Renal cortical epithelial cell (primary cell): ENCODE measurements at places on chromosomes 1 and 21. TPM values are rescaled to one million over a fixed set of nuclear protein-coding genes. Genes with fewer than 3 reads are reported as not detected.
A peak's percentile ranks its signal among the peaks of the same experiment; 100 is the strongest.

SMIM1 gene
- total RNA-seq, result 4.8 TPM in 1 of 2 replicates, not detected in the other

MCOLN2 gene
- 0.89 and 1.9 TPM in 2 replicates for total RNA-seq

LRRC7 gene
- total RNA-seq, result 0.05 TPM in 1 of 2 replicates, not detected in the other

LUZP1 gene
- total RNA-seq, result 30.7 and 65.1 TPM in 2 replicates

COL16A1 gene
- total RNA-seq, result 14.5 and 14.8 TPM in 2 replicates

UROD gene
- total RNA-seq, result 81.5 and 156 TPM in 2 replicates

DNA sequence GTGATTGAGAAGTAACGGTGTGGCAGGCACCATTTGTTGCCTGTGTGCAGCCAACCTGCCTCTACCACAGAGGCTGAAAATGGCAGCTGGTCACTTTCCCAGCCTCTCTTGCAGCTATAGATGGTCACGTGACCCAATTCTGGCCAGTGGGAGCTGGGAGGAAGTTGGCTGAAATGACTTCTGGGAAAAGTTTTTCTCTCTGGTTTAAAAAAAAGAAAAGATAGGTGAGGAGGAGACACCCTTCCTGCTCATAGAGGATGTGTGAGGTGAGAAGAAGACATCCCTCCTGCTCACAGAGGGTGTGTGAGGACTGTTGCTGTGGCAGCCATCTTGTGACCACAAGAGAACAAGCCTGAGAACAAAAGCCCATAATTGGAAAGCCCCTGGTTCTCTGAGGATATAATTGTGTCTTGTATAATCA, 122.8 kb downstream of the SYF2 start:
- no peak for DNase-seq

DNA sequence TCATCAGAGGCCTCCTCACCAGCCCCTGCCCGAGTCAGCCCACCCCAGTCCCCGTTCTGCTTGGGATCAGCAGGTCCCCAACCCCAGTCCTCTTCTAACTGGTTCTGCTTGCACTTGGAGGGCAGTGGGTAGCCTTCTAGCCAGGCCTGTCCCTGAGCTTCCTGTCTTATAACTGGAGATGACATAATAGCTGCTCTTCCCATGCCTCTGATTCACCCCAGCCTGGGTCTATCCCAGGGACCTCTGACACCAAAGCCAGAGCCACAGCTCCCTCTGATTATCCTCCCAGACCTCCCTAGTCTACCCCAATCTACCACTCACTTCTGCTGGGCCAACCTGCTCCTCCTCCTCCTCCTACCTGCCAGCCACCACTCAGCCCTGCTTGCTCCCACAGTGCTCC, 31.4 kb downstream of the IQGAP3 start:
- DNase-seq, result peak; percentile 7

DNA sequence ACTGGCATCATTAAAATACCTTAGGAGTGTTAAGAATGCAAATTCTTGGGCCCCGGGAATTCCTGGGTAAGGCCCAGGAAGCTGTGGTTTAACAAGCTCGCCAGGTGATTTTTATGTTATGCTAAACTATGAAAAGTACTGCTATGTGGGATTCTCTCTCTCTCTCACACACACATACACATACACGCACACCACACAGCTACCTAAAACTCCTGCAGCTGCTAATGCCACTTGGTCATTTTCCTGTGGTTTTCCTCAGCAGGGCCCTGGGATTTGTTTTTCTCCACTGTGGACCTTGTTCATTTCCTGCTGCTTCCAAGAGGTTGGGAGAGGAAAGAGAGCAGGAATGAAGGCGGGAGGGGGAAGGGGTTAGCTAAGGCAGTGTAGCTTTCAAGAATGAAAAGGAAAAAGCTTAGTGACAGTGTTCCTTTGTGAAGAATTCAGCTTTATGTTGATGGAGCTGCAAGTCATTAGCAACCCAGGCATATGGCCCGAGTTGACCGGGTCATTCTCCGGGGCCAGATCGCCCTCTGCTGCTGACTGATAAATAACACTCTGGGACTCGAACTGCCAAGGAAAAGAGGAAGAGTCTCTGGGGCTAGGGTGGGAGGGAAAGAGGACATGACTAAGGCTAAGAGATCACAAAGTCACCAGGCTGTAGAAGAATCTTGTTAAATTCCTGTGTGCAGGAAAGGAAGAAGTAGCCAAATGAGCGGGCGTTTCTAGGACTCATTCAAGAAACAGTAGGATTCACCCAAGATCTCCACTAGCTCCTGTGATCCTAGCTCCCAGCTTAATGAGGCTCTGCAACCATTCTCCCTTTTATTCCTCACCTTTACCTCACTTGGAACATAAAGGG, 30.5 kb upstream of the LRIG2 start:
- peak; percentile 83 for DNase-seq

- no peak for DNase-seq
Measured at GRCh38 chr21:40291560-40291959, 424.3 kb downstream of the PCP4 start.

GRCh38 chr1:47650205-47650604, 212.4 kb downstream of the FOXD2 start:
- DNase-seq, result peak; percentile 99

GRCh38 chr1:18608534-18608933, 22.1 kb upstream of the PAX7 start:
- no peak for DNase-seq

GRCh38 chr21:26425576-26425975, 147.5 kb downstream of the CYYR1 start:
- DNase-seq, result peak; percentile 81

DNA sequence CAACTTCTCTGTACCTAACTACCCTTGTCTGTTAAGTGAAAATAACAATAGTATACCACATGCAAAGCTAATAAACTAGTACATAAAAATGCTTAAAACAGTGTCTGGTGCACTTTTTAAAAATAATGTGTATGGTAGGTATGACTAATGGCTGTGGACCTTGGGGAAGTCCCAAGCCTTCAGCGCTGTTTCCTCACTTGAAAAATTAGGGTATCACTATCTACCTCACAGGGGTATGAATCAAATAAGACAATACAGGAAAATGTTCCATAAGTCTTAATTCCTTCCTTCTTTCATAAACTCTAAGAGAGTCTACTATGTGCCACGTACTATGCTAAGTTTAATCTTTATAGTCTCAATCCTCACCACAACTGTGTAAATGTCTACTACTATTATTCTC, 32.0 kb downstream of the EGLN1 start:
- peak; percentile 66 for DNase-seq

- DNase-seq, result no peak
Measured at GRCh38 chr1:157112186-157112867, 12.7 kb upstream of the ETV3L start.

DNA sequence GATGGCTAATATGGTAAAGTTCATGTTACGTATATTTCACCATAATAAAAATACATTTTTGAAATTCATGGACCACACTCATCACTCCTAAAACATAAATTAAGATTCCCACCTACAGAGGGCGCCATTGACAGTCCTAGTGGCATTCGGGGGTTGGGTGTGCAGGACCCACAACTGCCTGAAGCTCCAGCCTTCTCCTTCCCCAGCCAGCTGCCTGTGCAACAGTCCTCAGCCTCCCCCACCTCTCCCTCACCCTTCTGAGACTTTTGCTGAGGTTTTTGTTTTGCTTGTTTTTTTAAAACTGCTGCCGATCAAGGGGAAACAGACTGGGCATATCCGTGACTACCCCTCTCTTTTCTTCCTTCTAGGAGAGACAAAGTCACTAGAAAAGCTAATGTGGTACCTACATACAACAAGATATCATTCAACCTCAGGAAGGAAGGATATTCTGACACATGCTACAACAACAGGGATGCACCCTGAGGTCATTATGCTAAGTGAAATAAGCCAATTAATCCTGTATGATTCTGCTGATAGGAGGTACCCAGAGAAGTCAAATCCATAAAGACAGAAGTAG, 9.2 kb upstream of the EVA1C start:
- peak; percentile 33 for DNase-seq

- no peak for DNase-seq
Measured at GRCh38 chr1:114250683-114251572, 97.3 kb upstream of the SYT6 start.

DNA sequence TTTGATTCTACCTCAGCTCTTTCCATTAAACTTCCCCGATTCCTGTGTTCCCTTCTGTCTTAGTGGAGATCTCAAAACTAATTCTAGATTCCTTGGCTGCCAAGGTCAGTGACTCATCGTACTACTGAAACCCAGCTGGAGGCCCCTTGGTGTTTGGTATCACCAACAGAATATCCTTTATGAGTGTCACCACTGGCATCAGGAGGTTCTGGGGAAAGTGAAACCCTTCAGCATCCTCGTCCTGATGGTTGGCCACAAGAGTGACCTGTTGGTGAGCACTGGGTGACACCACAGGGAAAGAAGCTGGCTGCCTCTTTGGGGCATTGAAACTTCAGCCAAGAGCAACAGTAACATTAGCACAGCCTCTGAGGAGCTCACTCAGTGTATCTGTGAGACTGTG, 9.6 kb downstream of the RAB42 start:
- peak; percentile 91 for DNase-seq

- no peak for DNase-seq
Measured at GRCh38 chr1:17772615-17773212, 17.6 kb downstream of the ACTL8 start.
